Regular cardiac myocyte (primary cell): ENCODE measurements at places on chromosomes 12 and 14. TPM values are rescaled to one million over a fixed set of nuclear protein-coding genes. Genes with fewer than 3 reads are reported as not detected.

SCFD1 gene
- 119 and 143 TPM in 2 replicates for total RNA-seq

KLHL28 gene
- 7.3 and 13.8 TPM in 2 replicates for total RNA-seq

DRAM1 gene
- total RNA-seq, result 21.9 and 132 TPM in 2 replicates

C14orf39 gene
- total RNA-seq, result not detected in 2 replicates

OR4Q3 gene
- total RNA-seq, result not detected in 2 replicates

GLIPR1L1 gene
- total RNA-seq, result not detected in 2 replicates

TMEM253 gene
- total RNA-seq, result not detected in 2 replicates

BIN2 gene
- not detected in 2 replicates for total RNA-seq

ZDHHC22 gene
- not detected in 2 replicates for total RNA-seq

MIPOL1 gene
- total RNA-seq, result 5.9 and 10.7 TPM in 2 replicates

DPPA3 gene
- not detected in 2 replicates for total RNA-seq

INSM2 gene
- total RNA-seq, result under 0.01 TPM in 1 of 2 replicates, not detected in the other

KRT72 gene
- not detected in 2 replicates for total RNA-seq

C12orf54 gene
- total RNA-seq, result under 0.01 TPM in 1 of 2 replicates, not detected in the other

HPD gene
- 0.28 TPM in 1 of 2 replicates, not detected in the other for total RNA-seq

GLS2 gene
- under 0.01 TPM in 1 of 2 replicates, not detected in the other for total RNA-seq

EML5 gene
- under 0.01 and 0.19 TPM in 2 replicates for total RNA-seq

CCDC177 gene
- under 0.01 TPM in 2 replicates for total RNA-seq

B4GALNT3 gene
- total RNA-seq, result 0.28 TPM in 1 of 2 replicates, not detected in the other

SART3 gene
- 49.6 and 59.2 TPM in 2 replicates for total RNA-seq

KCNC2 gene
- not detected in 2 replicates for total RNA-seq

LRFN5 gene
- 0.19 and 0.28 TPM in 2 replicates for total RNA-seq

COCH gene
- 1.2 and 1.7 TPM in 2 replicates for total RNA-seq

CLEC4D gene
- not detected in 2 replicates for total RNA-seq

OVCH1 gene
- total RNA-seq, result under 0.01 and 0.28 TPM in 2 replicates

FAR2 gene
- 14.4 and 17.4 TPM in 2 replicates for total RNA-seq

CFAP251 gene
- 3.8 and 4.2 TPM in 2 replicates for total RNA-seq

LGR5 gene
- total RNA-seq, result 0.58 and 1.7 TPM in 2 replicates

CIROP gene
- not detected in 2 replicates for total RNA-seq

ZNF641 gene
- total RNA-seq, result 8.4 and 16.6 TPM in 2 replicates

SNRPF gene
- 7.9 and 28.0 TPM in 2 replicates for total RNA-seq

OR6S1 gene
- total RNA-seq, result not detected in 2 replicates

LRTM2 gene
- not detected in 2 replicates for total RNA-seq

DENND5B gene
- total RNA-seq, result 9.0 and 17.8 TPM in 2 replicates

LHX5 gene
- not detected in 2 replicates for total RNA-seq

NELL2 gene
- not detected in 2 replicates for total RNA-seq

ALDH1L2 gene
- total RNA-seq, result 40.6 and 74.4 TPM in 2 replicates

ENDOU gene
- total RNA-seq, result under 0.01 TPM in 1 of 2 replicates, not detected in the other

UBE3B gene
- total RNA-seq, result 43.4 and 46.4 TPM in 2 replicates

KRT83 gene
- total RNA-seq, result under 0.01 TPM in 1 of 2 replicates, not detected in the other

PEBP1 gene
- 169 and 198 TPM in 2 replicates for total RNA-seq

POU6F1 gene
- 1.9 and 2.5 TPM in 2 replicates for total RNA-seq

RNASE7 gene
- total RNA-seq, result not detected in 2 replicates

PLEKHG7 gene
- not detected in 2 replicates for total RNA-seq

HCAR2 gene
- total RNA-seq, result not detected in 2 replicates

ART4 gene
- total RNA-seq, result 1.3 and 7.9 TPM in 2 replicates

PTPRQ gene
- 0.38 and 0.56 TPM in 2 replicates for total RNA-seq

AQP2 gene
- total RNA-seq, result not detected in 2 replicates

ORAI1 gene
- 4.8 and 9.0 TPM in 2 replicates for total RNA-seq
